ENCODE measurements at places on chromosomes 7 and 10. TPM values are rescaled to one million over a fixed set of nuclear protein-coding genes. Genes with fewer than 3 reads are reported as not detected.
A peak's percentile ranks its signal among the peaks of the same experiment; 100 is the strongest.

Gene CH25H
- polyA plus RNA-seq: 0.35 TPM

GRCh38 chr7:55325371-55325792, 39.8 kb upstream of the LANCL2 start:
- peak; percentile 25 for DNase-seq

DNA sequence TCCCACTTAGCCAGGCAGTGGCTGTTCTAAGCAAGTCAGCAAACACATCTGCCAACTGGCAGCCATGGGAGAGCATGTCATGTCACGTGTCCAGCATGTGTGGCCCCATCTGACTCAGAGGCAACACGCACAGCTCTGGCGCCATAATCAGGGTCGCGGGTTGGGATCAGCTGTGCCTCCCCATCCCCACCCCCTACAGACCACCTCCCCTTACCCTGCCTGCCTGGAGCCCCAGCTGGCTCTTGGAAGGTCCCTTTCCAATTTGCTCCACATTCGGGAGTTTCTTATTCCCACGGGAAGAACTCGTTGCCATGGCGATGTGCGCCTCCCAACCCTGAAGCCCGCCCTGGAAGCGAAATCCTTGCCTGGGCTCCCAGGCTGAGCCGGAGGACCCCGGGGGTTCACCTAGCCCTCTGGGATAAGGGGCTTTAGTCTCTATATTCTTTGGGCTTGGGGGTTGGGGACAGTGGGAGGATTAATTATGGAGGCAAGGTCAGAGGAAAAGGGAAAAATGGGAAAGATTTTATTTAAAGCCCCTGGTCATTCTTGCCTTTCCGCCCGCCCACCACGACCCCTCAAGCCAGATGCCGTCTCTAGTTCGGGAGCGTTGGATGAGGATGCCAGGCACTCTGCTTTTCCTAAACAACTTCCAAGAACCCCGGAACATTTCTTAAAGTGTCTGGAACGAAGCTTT, 283.7 kb downstream of the ZEB1 start:
- DNase-seq: peak; percentile 62

DNA sequence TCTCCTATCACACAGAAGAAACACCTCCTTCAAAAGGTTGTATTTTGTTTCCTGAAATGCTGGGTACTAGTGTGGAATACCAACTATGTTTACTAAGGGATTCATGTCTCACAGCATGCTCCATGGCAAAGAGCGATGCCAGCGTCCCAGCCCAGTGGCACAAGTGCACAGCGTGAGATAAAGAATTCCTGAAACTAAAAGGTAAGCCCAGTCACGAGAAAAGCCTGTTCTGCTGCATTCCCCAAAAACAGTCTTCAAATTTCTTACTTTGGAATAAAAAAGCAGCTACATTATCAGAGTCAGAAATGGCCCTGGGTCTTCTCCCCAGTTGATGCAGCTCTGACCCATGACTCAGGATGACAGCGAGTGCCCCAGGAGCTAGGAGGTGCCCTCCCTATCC, 53.1 kb upstream of the DDC start:
- no peak for DNase-seq

Measured in forelimb muscle (tissue), 1 donor.